ENCODE measurements at places on chromosomes 3 and 15.

GRCh38 chr15:63059075-63059474 is 16.5 kb downstream of the TPM1 start:
- no peak for DNase-seq

- no peak for DNase-seq
Measured at GRCh38 chr3:127103080-127103479, 89.9 kb upstream of the PRR23E start.

DNA sequence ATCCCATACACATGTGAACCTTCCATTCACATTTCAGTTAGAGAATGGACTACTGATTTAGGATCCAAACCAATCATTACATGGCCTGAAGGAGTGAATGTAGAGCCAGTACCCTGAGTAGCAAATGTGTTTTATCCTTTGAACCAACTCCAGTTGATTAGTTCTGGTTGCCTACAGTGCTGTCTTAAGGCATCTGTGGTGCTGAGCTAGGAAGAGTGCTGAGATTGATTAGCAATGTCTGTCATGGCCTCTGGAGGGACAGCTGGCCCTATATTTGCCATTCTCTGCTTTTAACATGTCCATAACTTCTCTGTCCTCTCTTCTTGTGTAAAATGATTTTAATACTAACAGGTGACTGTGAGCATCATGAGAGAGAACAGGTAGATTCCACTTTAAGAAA is 11.1 kb downstream of the LRTM1 start:
- no peak for DNase-seq

DNA sequence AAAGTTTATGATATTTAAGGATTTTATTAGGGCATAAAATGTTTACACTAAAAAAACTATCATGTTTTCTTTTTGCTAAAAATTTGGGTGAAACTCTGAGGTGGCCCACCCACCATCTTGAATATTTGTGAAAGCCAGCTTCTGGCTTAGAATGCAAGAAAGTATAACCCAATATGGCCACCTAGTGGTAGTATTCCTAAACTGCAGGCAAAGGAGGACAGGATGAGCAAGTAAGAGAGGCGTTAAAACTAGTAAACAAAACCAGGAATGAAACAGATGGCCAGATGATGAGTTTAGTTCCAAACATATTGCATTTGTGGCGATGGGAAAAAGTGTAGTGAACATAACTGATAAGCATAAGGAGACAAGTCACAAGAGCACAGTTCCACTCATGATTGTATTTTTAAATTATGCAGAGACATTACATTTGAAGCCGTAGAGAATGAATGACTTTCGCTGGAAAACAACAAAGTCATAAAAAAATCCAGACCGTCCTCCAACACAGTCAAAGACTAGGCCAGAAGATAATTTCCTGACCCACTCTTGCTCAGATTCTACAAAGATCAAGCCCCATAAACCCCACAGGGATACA is 103.3 kb upstream of the PRTG start:
- peak; percentile 64 for DNase-seq

GRCh38 chr3:141110322-141110721 is 59.2 kb downstream of the SPSB4 start:
- no peak for DNase-seq

- DNase-seq = no peak
Measured at GRCh38 chr3:173699353-173699752, 301.8 kb downstream of the NLGN1 start.
